Esophagus muscularis mucosa (tissue), 4 donors: ENCODE measurements at places on chromosomes 12 and 14. TPM values are rescaled to one million over a fixed set of nuclear protein-coding genes. Genes with fewer than 3 reads are reported as not detected.

- no peak for DNase-seq
Observed at GRCh38 chr12:15527201-15528080, 205.1 kb downstream of the PTPRO start.

DNA sequence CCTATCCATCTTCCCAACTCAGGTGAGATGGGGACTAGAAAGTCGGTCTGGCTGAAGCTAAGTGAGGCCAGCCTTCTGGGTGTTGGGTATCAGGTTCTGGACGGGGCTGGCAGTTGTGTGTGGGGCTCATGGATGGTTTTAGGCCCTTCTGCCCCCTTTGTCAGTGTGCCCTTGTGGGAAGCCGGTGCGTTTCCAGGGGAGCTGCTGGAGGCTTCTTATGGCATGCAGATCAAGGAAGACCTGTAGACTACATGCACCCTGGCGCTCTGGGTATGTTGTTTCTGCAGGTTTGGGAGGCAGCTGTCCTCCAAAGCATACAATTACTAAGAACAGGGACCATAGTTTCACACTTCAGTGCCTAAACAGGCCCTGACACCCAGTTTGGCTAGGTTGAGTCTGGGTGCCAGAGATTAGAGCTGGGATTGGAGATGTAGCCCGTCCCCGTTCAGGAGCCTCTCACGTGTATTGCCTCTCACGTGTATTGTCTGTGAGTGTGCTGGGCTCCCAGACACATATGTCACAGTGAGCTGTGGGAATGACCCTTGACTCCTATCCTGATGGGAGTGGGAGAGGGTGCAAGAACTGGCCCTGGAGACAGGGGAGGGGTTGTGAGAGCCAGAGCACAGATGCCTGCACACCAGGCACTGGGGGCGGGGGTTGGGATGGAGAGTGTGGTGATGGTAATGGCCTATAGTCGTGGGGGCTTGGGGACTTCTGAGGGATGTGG lies 84.4 kb downstream of the SLC25A47 start:
- no peak for DNase-seq

DNA sequence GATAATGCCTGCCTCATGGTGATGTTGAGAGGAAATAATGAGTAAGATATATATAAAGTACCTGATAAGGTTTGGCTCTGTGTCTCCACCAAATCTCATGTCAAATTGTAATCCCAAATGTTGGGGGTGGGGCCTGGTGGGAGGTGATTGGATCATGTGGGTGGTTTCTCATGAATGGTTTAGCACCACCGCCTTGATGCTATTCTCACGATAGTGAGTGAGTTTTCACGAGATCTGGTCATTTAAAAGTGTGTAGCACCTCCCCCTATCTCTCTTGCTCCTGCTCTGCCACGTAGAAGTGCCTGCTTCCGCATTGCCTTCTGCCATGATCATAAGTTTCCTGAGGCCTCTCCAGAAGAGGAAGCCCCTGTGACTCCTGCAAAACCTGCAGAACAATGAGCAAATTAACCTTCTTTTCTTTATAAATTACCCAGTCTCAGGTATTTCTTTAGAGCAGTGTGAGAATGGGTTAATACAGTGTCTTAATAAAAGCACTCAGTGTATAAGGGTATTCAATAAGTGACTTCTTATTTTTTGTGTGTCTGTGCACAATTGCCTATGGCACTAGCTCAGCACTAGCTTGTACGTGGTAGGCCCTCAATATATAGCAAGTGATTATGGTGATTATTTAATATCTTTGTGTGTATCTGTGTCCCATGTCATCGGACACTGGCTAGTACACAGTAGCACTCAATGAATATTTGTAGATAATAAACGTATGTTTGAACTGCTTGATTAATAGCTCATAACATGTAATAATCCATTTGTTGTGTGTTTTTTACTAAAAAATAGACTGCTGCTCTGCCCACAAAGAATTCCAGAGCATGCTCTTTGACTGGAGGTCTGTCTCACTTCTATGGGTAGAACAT lies 138.1 kb upstream of the LMNTD1 start:
- DNase-seq: no peak

DNA sequence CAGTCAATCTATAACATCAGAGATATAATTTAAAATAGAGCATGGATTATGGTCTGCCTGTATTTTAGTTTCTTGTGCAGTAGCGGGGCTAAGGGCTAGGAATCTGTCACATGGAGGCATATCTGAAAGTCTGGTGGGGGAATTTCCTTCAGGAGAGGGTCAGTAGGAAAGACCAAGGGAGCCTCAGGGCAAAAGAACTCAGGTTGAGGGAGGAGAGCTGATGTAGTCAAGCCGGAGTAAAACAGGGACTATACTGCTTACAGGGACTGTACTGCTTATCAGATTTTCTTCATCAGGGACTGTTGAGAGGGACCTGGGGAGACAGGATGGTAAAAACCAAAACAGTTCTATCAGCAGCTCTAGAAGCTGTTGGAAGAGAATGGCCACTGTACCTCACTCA lies 82.0 kb upstream of the CPM start:
- DNase-seq: no peak

DNA sequence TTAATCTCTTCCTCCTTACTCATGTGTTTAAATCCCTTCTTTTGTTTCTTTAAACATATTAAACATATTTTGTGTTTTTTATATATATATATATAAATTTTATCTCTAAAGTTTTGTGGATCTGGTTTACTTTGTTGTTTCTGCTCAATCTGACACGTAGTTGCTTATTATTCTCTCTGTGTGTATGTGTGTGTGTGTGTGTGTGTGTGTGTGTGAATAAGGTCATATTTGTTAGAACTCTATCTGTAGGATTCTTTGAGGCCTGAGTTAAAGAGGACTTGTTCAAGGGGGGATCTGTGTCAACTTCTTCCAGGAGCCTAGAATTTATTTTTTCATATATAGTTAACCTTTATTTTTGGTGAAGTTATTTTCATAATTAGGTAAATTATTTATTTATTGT lies 2.7 kb downstream of the GPR65 start:
- DNase-seq: no peak

Gene OTX2
- not detected for total RNA-seq

DNA sequence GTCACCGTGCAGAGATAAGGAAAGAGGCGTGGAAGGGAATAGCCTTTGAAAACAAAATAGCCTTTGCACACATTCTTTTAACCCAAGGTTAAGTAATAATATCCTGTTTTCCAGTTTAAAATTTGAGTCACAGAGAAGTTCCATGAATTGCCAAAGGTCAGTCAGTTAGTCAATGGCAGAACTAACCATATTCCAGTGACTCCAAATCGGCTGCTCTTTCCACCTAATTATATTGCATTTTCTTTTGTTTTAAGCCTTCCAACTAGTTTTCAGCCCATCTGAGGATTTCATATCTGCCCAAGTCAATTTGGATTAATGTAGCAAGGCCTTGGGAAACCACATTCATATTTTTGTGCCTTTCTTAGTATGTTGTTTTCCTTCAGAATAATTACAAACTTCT lies 373.0 kb downstream of the CCDC91 start:
- no peak for DNase-seq

Gene HOXC12
- total RNA-seq: not detected

Gene GALNT16
- total RNA-seq: 18.4 TPM

Gene PLCZ1
- not detected for total RNA-seq

- DNase-seq: no peak
Observed at GRCh38 chr14:95761436-95761835, 47.5 kb upstream of the TCL1A start.

DNA sequence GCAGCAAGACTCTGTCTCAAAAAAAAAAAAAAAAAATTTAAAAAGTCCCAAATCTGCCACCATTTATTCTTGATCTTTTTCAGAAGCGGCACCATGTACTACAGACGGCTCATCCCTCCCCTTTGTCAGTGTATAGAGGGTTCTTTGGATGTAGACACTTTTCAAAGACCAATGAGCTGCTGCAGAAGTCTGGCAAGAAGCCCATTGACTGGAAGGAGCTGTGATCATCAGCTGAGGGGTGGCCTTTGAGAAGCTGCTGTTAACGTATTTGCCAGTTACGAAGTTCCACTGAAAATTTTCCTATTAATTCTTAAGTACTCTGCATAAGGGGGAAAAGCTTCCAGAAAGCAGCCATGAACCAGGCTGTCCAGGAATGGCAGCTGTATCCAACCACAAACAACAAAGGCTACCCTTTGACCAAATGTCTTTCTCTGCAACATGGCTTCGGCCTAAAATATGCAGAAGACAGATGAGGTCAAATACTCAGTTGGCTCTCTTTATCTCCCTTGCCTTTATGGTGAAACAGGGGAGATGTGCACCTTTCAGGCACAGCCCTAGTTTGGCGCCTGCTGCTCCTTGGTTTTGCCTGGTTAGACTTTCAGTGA lies 6.5 kb upstream of the ACACB start:
- DNase-seq: no peak

Gene KCNK13
- 0.33 TPM for total RNA-seq

DNA sequence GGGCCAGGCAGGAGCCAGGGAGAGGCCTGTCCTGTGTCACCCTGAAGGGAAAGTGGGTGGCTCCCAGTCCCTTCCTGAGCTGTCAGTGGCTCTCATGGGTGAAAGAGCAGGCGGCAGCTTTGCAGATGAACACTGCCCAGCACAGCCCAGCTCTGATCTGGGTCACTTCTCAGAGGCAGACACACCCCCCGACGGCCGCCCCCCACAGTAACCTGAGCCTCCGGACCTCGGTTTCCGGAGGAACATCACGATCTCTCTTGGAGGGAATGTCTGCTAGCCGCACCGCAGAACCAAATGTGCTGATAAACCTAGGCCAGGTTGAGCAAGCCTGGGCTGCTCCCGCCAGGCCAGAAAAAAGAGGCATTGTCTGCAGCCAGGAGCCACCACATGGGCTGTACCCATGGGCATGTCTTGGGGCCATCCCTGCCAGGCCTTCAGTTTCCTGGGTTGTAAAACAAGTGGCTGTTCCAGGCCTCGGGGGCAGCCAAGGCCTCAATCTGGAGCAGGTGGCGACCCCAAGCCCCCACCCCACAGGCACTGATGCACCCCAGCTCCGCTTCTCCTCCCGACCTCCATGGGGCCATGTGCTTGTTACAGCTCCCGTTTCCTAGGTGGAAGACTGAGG lies 57.6 kb downstream of the NCOR2 start:
- peak; percentile 95 for DNase-seq

DNA sequence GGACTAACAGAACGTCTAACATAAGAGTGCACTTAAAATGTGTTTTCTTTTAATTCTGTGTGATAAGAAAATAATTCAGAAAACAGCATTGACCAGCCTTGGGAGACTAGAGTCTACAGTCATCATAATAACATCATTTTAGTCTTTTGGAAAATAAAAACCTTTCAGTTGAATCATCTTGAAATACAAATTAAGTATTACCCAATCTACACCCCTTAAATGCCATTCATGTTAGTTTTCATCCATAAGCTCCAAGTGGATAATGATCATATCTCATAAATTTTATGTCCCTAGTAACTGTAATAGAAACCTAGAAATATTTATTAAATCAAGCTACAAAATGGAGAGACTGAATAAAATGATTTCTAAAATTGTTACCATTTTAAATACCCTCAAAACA lies 32.4 kb downstream of the EPS8 start:
- no peak for DNase-seq

- DNase-seq: peak; percentile 84
Observed at GRCh38 chr12:12718381-12718759, 1.2 kb downstream of the CDKN1B start.

Gene VPS29
- 166 TPM for total RNA-seq

- no peak for DNase-seq
Observed at GRCh38 chr12:19402743-19403431, 36.4 kb upstream of the AEBP2 start.

GRCh38 chr12:25960143-25960542 lies 1.7 kb downstream of the RASSF8 start:
- DNase-seq: no peak

- no peak for DNase-seq
Observed at GRCh38 chr12:122422730-122423257, 325 bp upstream of the CLIP1 start.

DNA sequence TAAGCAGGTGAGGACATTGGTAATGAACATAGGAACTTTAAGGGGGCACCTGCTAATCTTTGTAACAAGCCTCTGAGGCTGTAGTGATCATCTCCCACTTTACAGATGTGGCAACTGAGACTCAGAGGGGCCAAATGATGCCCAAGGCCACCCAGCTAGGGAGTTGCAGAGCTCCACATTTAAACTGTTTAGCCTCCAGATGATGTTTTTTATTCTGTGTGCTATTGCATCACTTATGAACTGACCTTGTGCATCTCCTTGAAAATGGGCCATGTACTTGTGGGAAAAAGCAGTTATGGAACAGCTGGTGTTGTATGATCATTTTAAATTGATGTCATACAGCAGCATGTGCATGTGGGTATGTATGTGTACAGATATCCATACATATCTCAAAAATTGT lies 41.4 kb downstream of the TPCN1 start:
- no peak for DNase-seq
